Motor neuron (in vitro differentiated cells): ENCODE measurements at places on chromosomes 4 and X. TPM values are rescaled to one million over a fixed set of nuclear protein-coding genes. Genes with fewer than 3 reads are reported as not detected.

The PABPC5 gene
- 6.1 and 7.0 TPM in 2 replicates for total RNA-seq

DNA sequence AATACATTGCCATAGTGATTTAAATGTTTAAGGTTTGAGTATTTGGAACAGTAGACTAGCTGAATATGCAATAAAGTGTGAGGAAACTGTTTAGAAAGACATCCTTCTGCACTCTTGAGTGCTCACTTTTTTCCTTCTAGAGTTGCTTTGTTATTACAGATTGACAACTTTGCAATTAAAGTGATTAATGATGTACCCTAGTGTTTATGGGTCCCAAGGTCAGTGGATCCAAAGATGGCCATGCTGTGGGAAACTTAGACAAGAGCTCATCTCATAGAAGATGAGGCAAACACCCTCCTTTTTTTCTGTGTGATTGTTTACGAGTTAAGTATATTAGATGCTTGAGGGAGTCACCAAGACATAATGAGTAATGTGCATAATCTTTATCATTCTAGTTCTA is 118.8 kb downstream of the PDLIM5 start:
- ATAC-seq, result no peak

The SOWAHB gene
- 0.27 and 0.31 TPM in 2 replicates for total RNA-seq

The TMEM131L gene
- total RNA-seq, result 3.2 and 8.6 TPM in 2 replicates

- ATAC-seq, result no peak
Measured at GRCh38 chrX:93868289-93868965, 194.4 kb downstream of the FAM133A start.

GRCh38 chrX:139905743-139906142 is 27.1 kb downstream of the ATP11C start:
- no peak for ATAC-seq
